Stimulated activated CD4-positive, alpha-beta T cell treated with anti-CD3 and anti-CD28 coated beads, TNF-alpha, amount 100 ng/mL, for 1 hour (primary cell): ENCODE measurements at places on chromosomes 7 and 10.

- DNase-seq: no peak
Measured at GRCh38 chr10:98404571-98405359, 10.2 kb downstream of the PYROXD2 start.

DNA sequence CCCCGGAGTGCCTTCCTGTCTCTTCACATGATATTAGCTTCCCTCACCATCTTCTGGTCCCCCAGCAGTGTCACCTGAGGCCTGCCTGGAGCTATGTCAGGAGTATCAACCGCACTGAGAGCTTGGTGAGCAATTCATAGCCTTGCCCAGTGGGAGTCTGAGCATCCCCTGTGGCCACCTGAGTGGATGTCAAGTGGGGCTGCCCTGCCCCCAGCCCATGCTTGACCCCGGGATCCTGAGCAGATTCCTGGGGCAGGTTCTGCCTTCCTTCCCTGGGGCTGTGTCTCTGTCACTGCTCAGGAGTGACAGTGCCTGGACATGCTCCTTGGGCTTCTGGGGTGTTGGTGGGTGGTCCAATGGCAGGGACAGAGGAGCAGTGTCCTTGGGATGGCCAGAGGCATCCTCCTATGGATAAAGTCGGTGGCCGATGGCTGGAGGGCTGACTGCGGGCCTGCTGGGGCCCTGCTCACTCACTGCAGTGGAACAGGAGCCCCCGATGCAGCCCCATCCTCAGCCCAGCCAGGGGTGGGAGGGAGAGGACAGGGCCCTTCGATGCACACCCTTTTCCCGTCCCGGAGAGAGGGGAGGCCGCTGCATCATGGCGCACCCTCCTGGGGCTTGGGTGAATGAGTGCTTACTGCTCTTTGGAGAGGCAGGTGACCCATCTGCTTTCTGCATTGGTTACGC lies 95.7 kb downstream of the BMS1 start:
- DNase-seq: no peak

DNA sequence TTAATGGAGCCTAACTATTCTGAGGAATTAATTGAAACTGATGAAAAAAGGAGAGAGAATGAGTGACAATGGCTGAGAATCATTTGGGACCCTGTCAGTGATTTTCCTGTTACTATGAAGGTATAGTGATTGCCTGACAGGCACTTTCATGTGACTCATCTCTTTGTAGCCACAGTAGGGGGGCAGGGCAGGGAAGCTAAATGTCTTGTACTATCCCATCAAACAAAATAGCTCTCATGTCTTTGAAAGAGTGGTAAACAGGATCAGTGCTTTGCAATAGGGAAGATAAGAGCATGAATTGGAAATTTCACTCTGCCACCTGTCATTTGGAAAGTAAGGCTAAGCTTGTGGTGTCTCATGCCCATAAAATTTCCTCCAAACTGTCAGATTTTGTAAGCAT lies 94.5 kb upstream of the GSDME start:
- no peak for DNase-seq

DNA sequence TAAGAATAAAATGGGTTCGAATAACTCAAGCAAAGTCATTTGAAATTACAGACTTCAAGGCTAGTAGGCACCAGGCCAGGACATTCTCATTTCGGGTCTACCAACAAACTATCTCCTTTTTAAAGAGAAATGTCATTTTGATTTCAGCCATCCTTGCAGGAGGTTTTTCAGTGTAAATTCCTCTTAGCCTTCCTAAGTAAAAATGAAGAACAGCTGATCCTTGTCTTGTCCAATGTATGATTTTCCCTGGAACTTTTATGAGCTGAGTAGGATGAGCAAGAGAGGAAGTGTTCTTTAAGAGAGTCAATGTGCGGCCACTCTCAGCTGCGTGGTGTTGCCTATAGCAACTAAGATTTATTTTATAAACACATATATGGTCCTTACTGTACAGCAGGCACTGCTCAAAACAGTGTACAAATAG lies 110.1 kb downstream of the PLCE1 start:
- DNase-seq: no peak

DNA sequence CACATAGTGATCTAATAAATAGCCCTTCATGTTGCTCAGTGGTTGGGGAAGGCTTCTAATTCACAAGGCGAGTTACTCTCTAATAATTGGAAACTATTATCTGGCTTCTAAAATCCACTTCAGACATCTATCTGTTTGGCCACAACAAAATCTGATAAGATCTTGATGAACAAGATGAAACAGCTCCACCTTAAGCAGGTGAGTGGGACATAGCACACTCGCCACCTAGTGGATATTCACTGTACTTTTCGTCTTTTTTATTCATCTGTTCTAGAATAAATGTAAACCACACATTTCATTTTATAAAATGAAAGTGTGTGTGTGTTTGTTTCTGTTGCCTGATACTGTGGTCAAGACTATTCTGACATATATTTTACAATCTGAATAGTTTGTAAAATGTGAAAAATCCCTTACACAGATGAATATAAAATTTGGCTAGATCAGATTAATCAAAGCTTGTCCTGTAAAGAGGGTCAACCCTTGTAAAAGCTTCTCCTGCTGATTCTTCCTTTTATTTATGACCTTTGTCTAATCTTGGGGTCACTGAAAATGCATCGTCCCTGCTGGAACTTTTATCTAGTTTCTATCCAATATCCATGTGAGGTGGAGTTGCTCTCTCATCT lies 26.5 kb upstream of the CNTNAP2 start:
- no peak for DNase-seq

GRCh38 chr10:125235093-125236069 lies 75.0 kb upstream of the CTBP2 start:
- DNase-seq: no peak

GRCh38 chr7:31488562-31489203 lies 25.2 kb upstream of the ITPRID1 start:
- DNase-seq: no peak

- DNase-seq: no peak
Measured at GRCh38 chr7:125599387-125599786, 669.8 kb upstream of the POT1 start.

GRCh38 chr7:3106361-3106826 lies 62.7 kb upstream of the CARD11 start:
- no peak for DNase-seq

DNA sequence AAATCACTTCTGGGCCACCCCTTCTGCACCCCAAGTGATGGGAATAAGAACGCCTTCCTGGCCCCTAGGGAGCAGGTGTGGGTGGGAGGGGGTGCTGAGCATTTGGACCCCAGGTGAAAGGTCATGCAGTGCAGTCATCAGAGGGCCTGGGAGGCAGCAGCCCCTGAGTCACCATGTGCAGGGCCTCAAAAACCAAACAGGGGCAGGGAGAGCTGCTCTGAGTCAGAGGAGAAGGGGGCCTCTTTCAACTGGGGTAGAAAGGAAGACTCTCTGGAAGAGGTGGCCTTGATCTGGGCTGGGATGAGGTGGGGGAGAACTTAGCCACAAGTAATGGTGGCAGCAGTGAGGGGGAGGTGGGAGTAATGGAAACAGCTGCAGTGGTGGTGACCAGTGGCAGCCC lies 164.3 kb downstream of the BUB3 start:
- DNase-seq: no peak

DNA sequence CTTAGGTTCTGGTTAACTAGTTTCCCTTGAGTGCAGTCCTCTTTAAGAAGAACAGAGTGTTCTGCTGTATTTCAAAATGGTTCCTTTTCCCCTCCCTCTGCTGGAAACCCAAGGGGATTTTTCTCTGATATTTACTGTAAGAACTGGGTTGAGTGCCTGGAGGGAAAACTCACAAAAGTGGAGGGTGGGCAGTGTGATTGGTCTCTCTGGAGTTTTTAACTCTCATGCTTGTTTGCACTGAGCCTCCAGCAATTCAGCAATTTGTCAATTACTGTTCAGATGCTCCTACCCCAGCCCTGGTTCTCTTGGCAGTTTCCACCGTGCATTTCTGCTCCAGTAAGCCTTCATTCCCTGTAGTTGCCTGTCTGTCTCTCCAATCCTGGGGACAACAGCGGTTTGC lies 273.4 kb upstream of the SORCS1 start:
- no peak for DNase-seq

GRCh38 chr10:124231168-124232155 lies 138.1 kb upstream of the CHST15 start:
- DNase-seq: no peak

GRCh38 chr10:123257904-123258456 lies 103.8 kb downstream of the BUB3 start:
- no peak for DNase-seq

GRCh38 chr10:114893251-114893650 lies 44.7 kb upstream of the TRUB1 start:
- DNase-seq: no peak

- no peak for DNase-seq
Measured at GRCh38 chr10:75483188-75483587, 51.8 kb downstream of the LRMDA start.

- no peak for DNase-seq
Measured at GRCh38 chr10:69913606-69914382, 112.1 kb downstream of the COL13A1 start.

GRCh38 chr10:102633287-102633686 lies 11.0 kb upstream of the TRIM8 start:
- no peak for DNase-seq

DNA sequence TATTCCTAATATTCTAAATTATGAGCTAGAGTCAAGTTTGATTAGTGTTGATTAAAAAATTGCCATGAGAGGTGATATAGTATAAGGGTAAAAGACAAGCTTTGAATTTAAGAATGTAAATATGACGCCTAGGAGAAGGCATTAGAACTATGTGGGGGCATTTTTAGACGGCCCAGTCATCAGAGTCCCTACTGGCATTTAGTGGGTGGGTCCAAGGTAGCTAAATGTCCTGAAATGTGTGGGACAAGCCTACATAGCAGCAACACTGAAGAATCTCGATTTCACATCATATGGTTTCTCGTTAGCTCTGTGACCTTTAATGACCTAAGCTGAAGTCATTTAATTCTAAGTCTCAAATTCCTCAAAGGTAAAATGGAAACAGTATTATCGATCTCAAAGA lies 133.5 kb downstream of the SGMS1 start:
- DNase-seq: no peak

DNA sequence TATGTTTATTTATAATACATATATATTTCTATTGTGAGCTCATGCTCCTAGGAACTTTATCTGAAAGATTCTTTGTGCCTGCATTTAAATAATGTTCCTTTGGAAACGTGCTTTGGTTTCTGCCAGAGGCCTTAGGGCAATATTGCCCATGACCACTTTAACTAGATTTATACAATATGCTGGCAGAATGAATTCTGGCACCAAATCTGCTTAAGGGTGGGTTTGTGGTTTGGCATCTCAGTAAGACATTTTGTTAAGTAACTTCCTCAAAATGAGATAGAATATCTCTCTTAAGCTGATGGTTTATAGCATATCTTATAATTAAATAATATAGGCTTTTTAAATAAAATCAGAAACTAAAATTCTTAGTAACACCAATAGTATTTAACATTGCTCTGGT lies 252.9 kb downstream of the RNLS start:
- no peak for DNase-seq

GRCh38 chr7:40733578-40733977 lies 598.8 kb downstream of the SUGCT start:
- no peak for DNase-seq

GRCh38 chr7:108132551-108133265 lies 2.5 kb upstream of the LAMB4 start:
- DNase-seq: no peak

- DNase-seq: no peak
Measured at GRCh38 chr10:131231965-131232541, 79.5 kb downstream of the TCERG1L start.

- DNase-seq: no peak
Measured at GRCh38 chr10:44883593-44884331, 27.4 kb upstream of the TMEM72 start.

GRCh38 chr10:66564287-66564686 lies 361.5 kb upstream of the LRRTM3 start:
- DNase-seq: no peak
